ENCODE measurements at places on chromosomes 7 and 10.

- no peak for DNase-seq
These were observed 568 bp upstream of the MEOX2 start for GRCh38 chr7:15686957-15687545.

DNA sequence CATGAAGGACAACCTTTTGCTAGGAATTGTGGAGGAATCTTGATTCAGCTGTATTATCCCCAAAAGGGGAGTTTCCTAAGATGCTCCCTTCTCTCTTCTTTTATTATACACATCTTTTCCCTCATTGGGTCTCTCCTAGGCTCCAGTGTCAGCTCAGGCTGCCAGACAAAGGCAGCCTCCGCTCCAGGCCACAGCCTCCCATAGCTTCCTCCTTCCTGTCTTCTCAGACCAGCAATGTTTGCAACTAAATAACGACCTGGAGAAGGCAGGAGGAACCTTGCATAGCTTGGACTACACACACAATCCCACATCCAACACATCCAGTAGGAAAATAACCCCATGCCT, 12.3 kb downstream of the SFXN3 start:
- DNase-seq: no peak

DNA sequence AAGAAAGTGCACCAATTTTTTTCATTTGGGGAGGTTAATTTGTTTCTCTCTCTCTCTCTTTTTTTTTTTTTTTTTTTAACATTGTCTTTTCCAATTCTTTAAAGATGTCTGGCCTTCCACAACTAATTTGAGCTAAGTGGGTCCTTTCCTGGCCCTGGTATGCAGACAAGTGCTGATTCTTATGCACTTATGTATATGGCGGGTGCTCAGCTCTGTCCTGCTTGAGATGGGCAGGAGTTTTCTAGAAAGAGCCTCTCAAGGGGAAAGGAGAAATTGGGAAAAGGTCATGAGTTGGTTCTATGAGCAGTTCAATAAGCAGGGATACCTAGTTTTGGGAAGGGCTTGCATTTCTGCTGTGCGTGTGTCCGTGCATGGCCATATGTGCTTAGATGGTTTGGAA, 67.8 kb upstream of the NPVF start:
- DNase-seq: no peak

GRCh38 chr7:32326078-32326477, 164.1 kb downstream of the LSM5 start:
- DNase-seq: no peak

DNA sequence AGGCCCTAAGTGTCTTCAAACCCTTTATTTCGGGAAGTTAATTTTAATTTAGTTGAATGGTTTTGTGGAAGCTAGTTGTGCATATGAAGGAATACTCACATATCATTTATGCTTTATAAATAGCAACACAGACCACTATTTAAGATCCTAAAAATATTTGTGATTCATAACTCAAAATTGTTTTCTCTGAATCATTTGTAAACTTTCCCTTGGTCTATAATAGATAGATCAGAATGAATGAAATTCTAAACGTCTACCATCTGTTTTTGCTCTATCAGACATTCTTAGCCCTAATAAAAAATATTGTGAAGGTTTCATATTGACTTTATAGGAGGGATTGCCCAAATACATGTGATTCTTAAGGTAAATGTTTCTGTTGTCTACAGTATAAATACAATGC, 43.5 kb downstream of the LOXL4 start:
- no peak for DNase-seq

- DNase-seq: no peak
These were observed 106.9 kb downstream of the TCERG1L start for GRCh38 chr10:131204406-131205152.

DNA sequence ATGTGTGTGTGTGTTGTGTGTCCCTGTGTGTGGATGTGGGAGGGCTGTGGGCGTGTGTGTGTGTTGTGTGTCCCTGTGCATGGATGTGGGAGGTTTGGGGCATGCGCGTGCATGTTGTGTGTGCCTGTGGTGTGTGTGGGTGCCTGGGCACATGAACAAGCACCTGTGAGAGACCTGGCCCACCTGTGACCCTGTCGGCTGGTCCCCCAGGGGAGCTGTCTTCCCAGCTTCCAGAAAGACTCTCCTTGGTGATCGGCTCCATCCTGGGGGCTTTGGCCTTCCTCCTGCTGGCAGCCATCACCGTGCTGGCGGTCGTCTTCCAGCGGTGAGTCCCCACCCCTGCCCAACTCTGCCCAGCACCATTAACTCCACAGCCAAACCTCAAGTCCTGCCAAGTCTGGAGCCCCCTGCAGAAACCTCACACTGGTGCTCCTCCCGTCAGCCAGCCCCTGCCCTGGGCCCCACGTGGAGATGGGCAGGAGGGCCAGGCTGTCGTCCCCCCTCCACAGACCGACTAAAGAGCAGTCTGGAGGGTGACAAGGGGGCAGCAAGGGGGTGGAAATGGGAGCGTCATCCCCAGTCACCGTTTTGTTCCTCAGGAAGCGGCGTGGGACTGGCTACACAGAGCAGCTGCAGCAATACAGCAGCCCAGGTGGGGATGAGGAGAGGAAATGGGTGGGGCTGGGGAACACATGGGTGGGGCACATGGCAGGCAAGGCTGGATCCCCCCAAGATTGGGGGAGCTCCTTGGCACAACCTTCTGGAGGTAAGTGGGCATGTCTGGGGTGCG, 12.7 kb downstream of the EPHB6 start:
- DNase-seq: no peak

DNA sequence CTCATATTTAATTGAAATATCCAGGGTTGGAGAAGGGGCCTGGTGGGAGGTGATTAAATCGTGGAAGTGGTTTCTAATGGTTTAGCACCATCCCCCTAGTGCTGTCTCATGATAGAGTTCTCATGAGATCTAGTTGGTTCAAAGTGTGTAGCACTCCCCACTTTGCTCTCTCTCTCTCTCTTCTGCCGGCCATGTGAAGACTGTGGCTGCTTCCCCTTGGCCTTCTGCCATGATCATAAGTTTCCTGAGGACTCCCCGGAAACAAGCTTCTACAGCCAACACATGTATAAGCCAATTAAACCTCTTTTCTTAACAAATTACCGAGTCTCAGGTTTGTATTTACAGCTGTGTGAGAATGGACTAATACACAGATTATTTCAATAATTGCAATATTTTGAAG, 305.8 kb upstream of the KCND2 start:
- no peak for DNase-seq

- DNase-seq: no peak
These were observed 1.1 kb upstream of the HOXA1 start for GRCh38 chr7:27096768-27097514.

GRCh38 chr7:101964680-101965452, 147.4 kb downstream of the CUX1 start:
- no peak for DNase-seq

- DNase-seq: no peak
These were observed 243.0 kb downstream of the BICC1 start for GRCh38 chr10:58755677-58756076.

Measured in caudate nucleus (tissue), 63 donors.